Upper lobe of right lung (tissue), 1 donor: ENCODE measurements at places on chromosomes 2 and 18. TPM values are rescaled to one million over a fixed set of nuclear protein-coding genes. Genes with fewer than 3 reads are reported as not detected.

Gene HNMT
- total RNA-seq: 67.4 TPM

Gene STPG4
- total RNA-seq: not detected

DNA sequence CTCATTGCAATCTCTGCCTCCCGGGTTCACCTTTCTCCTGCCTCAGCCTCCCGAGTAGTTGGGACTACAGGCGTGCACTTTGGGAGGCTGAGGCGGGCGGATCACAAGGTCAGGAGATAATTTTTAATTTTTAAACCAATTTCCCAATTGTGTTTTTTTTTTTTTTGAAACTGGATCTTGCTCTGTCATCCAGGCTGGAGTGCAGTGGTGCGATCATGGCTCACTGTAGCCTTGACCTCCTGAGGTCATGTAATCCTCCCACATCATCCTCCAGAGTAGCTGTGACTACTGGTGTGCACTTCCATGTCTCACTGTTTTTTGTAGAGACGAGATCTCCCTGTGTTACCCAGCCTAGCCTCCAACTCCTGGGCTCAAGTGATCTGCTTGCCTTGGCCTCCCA lies 49.3 kb downstream of the GLS start:
- no peaks in the 10 kb centered on the region for H3K27me3 ChIP-seq
- peaks cover 83% of the 10 kb centered on the region for H3K36me3 ChIP-seq
- no peak overlapping the region for H3K4me3 ChIP-seq
- H3K4me1 ChIP-seq: no peaks in the 10 kb centered on the region
- H3K27ac ChIP-seq: no peak overlapping the region
- no peak for DNase-seq

GRCh38 chr2:208529796-208530195 lies 123.2 kb downstream of the PTH2R start:
- H3K27ac ChIP-seq: no peak overlapping the region
- no peaks in the 10 kb centered on the region for H3K4me1 ChIP-seq
- no peaks in the 10 kb centered on the region for H3K36me3 ChIP-seq

DNA sequence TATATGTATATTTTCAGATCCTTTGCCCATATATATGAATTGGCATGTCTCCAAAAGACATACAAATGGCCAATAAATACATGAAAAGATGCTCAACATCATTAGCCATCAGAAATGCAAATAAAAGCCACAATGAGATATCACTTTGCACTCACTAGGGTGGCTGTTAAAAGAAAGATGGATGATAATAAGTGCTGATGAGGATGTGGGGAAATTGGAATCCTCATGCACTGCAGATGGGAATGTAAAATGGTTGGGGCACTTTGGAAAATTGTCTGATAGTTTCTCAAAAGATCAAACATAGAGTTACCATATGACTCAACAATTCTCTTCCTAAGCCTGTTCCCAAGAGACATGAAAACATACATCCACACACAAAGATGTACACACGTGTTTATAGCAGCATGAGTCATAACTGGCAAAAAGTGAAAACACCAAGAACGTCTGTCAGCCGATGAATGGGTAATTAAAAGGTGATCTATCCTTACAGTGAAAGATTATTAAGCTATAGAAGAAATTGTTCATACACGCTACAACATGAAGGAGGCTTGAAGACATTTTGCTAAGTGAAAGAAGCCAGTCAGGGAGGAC lies 19.7 kb downstream of the NGEF start:
- no peaks in the 10 kb centered on the region for H3K27me3 ChIP-seq
- H3K27ac ChIP-seq: no peak overlapping the region
- DNase-seq: no peak
- H3K36me3 ChIP-seq: no peaks in the 10 kb centered on the region

GRCh38 chr18:22485808-22486244 lies 68.1 kb upstream of the CTAGE1 start:
- H3K4me3 ChIP-seq: no peak overlapping the region
- no peak overlapping the region for H3K27ac ChIP-seq
- no peaks in the 10 kb centered on the region for H3K27me3 ChIP-seq
- peaks cover 3% of the 10 kb centered on the region for H3K4me1 ChIP-seq

DNA sequence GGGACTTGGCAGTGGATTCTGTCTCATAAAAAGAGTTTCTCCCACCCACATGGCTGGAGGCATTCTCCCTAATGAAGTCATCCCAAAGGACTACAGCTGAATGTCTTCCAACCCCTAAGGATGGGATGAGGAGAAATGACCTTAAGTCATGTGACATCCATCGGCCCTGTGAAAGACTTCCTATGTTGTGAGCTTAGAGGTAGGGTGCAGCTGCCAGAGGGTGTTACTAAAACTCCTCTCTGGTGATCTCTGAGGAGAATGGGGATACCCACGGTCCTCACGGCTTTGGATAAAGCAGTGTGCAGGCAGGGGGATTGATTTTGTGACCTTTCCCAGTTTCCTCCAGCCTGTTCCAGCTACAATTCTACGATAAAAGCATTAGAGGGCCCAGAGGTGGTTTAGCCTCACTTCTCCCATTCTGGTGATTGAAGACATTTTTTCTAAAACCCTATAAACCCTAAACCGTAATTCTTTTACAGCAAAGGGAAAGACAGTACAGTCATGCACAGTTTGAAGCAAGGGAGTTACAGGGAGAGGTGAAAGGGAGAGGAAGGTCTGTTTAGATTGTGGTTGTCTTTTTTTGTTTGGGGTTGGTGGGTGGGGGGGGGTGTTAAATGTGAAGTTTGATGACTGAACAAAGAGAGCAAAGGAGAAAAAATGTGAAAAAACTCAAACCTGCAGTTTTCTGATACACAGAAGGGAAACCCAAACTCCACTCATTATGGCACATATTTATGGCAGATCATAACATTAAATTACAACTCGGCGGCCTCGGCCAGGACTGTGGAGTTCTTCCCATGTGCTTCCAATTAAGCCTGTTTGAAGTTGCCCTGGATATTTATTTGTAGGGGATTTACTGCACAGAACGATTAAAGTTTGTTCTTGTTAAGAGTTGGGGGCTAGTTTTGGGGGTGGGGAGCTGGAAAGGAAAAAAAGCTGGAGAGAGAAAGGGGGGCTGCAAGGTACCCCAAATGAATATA lies 26.6 kb upstream of the SLC14A2 start:
- no peaks in the 10 kb centered on the region for H3K36me3 ChIP-seq
- H3K4me1 ChIP-seq: no peaks in the 10 kb centered on the region
- no peak for DNase-seq
